ENCODE measurements at places on chromosomes 12 and 14. TPM values are rescaled to one million over a fixed set of nuclear protein-coding genes. Genes with fewer than 3 reads are reported as not detected.

GRCh38 chr12:105847068-105847467, 291.7 kb downstream of the NUAK1 start:
- DNase-seq, result no peak

DNA sequence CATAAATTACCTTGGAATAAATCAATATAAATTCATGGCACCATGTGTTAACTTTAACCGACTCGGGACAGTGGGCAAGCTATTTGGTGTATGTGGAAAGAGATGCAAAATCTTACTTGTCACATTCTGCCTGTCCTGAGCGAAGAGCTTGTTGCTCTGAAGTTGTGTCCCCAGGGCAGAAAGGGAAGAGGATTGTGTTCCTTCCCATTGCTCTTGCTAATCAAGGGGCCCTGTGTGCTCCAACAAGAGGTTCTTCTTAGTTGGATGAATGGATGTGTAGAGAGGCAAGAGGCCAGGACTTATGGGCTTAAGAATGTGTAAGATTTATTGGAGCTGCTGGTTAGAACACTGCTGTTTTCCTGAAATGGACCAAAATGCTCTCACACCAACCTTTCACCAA, 36.5 kb upstream of the FRS2 start:
- no peak for DNase-seq

DNA sequence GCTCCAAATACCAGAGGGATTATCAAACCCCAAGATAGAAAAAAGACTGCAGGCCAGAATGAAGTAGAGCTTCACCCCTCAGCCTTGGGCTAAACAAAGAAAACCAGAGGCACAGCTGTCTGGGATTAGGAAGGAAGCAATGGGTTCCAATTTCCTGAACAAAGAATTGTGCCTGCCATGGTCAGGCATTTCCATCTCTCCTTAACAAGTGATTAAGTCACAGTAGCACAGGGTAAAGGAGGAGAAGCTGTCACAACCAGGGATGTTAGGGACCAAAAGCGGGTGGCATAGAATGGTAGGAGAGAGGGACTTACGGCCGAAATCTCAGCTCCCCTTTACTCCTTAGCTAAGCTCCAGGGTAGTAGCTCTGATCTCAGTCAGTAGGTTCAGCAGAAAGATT, 33.9 kb downstream of the SPTLC2 start:
- no peak for DNase-seq

- no peak for DNase-seq
Measured at GRCh38 chr12:77314378-77315052, 249.1 kb upstream of the E2F7 start.

- DNase-seq, result no peak
Measured at GRCh38 chr12:100138803-100139098, 3.9 kb downstream of the BLTP3B start.

GRCh38 chr14:66140213-66140918, 345.8 kb upstream of the CCDC196 start:
- no peak for DNase-seq

GRCh38 chr12:60168441-60168840, 572.6 kb downstream of the SLC16A7 start:
- no peak for DNase-seq

- peak; percentile 90 for DNase-seq
Measured at GRCh38 chr12:111598637-111599452, at the start of gene ATXN2. ATXN2 (minus strand) TSS chr12:111599315; CDS start chr12:111599034, 281 bp downstream.

- DNase-seq, result no peak
Measured at GRCh38 chr12:13586361-13586760, 389.8 kb downstream of the EMP1 start.

GPR84 gene
- not detected for total RNA-seq

FICD gene
- 3.0 TPM for total RNA-seq
